ENCODE measurements at places on chromosomes 4 and X.

- DNase-seq = no peak
These were observed 212.7 kb upstream of the TAPT1 start for GRCh38 chr4:16438986-16439385.

GRCh38 chrX:83469551-83469950 lies 38.5 kb upstream of the POU3F4 start:
- no peak for DNase-seq

- no peak for DNase-seq
These were observed 17.0 kb downstream of the SLC9B1 start for GRCh38 chr4:103002551-103002950.

DNA sequence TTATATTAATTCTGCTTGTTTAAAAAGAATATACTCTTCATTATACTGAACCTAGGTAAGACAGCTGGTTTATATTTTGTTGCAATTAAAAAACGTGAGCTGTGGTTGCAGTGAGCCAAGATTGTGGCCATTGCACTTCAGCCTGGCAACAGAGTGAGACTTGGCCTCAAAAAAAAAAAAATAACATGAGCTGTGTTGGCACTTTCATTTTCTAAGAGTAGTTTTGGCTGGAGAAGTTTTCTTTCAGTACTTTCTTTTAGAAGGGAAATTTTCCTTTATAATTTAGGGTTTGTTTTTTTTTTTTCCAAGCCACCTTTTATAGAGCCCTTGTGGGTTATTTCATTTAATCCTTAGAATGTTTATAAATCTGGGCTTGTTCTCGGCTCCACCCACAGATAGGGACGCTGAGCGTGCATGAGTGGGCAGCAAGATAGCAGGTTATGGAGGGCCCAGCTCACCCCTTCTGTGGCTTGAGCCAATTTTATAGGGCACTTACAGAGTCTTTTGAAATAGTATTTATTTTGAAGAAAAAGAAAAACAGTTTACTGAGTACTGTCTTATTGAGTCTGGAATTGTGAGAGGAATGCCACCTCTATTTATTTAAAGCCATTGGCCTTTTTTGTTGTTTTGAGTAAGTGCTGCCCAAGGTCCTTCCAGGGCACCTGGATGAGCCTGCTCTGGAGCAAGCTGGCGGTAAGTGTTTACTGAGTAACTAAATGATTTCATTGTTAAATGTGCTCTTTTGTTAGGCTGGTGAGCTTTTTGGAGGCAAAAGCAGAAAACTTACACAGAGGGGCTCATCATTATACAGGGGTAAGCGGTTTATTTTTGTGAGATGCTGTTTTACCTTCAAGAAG lies 60.9 kb downstream of the HTT start:
- DNase-seq = no peak

DNA sequence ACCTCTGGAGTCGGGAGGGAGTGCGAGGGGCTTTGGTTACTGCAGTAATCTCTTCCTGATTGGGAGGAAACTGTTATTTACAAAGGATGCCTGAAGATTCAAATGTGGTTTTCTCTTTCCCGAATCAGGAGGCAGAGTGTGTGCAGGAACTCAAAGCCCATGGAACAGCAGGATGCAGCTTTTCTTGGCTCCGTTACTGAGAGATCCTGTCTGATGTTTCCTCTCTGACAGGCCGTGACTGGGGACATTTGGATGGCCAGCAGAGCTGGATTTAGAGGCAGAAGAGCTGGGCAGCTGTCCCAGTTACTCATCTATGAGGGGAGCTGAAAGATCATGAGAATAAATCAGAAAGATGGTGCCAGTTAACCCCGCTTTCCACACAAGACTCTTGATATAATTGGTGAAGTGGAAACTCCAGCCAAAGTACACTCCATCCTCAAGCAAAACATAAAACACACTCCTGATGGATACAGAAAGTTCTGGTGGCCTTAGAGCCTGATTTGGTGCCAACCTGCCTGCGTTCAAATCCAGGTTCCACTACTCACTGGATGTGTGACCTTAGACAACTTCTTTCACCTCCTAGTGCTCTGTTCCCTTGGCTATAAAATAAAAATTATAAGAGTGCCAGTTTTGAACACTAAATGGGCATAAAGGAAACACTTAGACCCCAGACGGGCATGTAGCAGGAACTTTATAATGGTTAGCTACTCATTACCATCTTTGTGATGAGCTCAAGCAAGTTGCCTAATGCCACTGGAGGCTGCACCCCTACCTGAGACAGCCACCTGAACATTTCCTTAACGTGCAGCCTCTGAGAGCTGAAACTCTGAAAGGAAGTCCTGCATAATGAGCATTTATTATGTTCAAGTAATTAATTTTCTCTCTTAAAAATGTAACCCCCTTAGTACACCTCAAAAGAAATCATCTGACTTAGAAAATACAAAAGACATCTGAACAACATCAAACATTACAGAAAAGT lies 349.0 kb upstream of the GATB start:
- no peak for DNase-seq

DNA sequence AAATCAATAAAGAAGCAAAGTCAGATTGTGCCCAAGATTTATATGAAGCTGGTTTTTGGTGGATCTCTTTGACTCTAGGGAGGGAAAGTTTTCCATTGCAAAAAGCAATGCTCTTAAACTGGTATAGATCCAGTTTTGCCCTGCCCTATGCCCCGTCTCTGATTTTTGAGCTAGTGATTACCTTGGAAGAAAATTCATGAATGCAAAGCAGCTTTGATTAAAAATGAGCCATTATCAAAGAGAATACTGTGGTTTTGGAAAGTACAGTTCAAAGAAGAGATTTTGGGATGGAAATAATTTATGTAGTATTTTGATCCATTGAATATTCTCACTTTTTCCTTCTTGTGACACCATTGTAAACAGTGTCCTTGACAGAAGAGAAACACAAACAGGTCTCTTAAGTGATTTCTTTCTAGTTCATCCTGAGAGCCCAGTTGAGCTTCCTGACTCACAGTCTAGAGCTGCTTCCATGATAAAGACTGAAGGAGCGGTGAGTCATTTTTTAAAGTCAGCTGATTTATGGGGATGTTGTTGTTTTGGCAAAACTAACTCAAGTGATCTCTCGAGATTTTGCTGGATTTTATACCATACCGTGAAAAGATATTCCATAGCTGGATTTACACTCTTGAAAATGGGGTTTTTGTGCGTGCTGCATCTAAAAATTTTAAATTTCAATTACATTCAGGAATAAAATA lies 76.7 kb downstream of the AFF1 start:
- no peak for DNase-seq

DNA sequence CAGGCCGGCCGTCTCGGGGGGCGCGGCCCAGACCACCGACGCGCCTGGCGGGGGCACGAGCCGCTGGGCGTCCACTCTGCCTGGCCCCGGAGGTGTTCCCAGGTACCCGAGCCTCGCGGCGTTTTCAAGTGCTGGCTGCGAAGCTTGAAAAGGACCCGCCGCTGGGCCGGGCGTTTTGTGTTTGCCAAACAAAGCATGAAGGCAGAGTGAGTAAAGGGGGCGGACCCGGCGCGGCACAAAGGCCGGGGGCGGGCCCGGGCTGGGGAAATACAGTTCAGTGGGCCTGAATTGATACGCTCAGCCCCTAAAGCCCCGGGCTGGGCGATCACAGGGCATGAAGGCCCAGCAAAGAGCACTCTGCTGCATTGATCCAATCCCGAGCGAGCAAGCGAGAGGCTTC lies 65.4 kb downstream of the SOX3 start:
- peak; percentile 69 for DNase-seq

Measured in progenitor cell of endocrine pancreas (in vitro differentiated cells).